ENCODE measurements at places on chromosomes 6 and 20. TPM values are rescaled to one million over a fixed set of nuclear protein-coding genes. Genes with fewer than 3 reads are reported as not detected.
A peak's percentile ranks its signal among the peaks of the same experiment; 100 is the strongest.

DNA sequence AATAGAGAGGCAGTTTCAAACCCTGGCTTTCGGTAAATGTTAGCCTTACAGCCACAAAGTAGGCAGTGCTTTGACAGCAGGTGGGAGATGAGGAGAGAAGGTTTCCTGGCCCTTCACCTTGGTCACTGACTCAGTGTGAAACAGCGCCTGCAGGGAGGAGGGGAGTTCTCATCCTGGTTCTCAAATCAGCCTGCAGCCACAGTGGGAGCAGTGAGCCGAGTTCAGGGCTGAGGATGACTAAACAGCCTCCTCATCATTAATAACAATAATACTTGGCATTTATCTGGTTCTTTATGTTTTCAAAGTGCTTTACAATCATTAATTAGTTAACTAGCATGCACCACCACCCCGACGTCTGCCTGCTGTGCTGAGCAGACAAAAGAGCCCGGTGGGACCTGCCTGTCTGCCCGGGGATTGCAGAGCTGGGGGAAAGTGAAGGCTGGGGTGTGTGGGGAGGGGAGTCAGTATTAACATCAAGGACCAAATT is 59.6 kb downstream of the PRDM1 start:
- DNase-seq: no peak

- DNase-seq: no peak
These were observed 390.9 kb downstream of the MMUT start for GRCh38 chr6:49072146-49072545.

GNRH2 gene
- 2.0 TPM for total RNA-seq

DNA sequence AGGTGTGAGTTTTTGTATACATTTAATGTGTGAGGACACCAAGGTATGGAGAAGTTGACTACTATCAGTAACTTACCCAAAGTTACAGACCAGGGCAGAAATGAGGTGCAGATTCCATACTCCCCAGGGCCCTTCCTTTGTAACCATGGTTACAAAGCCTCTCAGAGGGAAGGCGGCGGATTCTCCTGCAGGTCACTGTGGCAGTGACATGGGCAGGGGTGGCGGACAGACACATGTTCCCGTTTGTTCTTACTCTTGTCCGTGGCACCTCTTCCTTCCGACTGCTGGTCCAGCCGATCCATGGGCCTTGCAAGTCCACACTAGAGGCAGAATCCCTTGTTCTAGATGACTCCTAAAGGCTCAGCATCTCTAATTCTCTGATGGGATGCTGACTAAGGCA is 43.0 kb downstream of the PDYN start:
- DNase-seq: no peak

- DNase-seq: no peak
These were observed 91.2 kb upstream of the EXOC2 start for GRCh38 chr6:783966-784735.

- DNase-seq: no peak
These were observed 597.9 kb downstream of the KHDRBS2 start for GRCh38 chr6:61688165-61688564.

DOK5 gene
- total RNA-seq: not detected

DNA sequence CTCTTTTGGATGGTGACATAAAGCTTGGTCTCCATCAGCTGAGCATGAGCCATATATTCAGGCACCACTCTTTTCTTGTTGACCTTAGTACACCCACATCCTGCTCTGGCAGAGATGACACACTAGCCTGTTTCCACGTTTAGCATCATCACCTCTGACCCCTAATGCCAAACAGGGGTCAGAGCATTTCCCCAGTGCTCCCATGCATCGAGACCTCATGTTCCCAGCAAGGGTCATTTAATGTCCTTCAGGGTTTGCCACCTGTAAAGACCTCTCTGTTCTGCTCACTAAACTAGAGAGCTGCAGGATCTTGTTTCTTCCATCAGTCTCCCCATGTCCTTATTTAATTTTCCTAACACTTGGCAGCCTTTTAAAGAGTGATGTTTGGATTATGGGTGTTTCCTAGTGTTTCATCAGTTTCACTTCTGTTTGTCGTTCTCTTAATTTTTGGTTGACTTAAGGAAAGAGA is 97.5 kb downstream of the AIG1 start:
- no peak for DNase-seq

RARS2 gene
- total RNA-seq: 24.1 TPM

GRCh38 chr6:136980070-136980469 is 58.0 kb downstream of the SLC35D3 start:
- DNase-seq: no peak

- DNase-seq: peak; percentile 16
These were observed 1.0 kb upstream of the DUSP22 start for GRCh38 chr6:291204-291696.

- DNase-seq: no peak
These were observed 45.3 kb upstream of the CNR1 start for GRCh38 chr6:88211446-88211845.

DNA sequence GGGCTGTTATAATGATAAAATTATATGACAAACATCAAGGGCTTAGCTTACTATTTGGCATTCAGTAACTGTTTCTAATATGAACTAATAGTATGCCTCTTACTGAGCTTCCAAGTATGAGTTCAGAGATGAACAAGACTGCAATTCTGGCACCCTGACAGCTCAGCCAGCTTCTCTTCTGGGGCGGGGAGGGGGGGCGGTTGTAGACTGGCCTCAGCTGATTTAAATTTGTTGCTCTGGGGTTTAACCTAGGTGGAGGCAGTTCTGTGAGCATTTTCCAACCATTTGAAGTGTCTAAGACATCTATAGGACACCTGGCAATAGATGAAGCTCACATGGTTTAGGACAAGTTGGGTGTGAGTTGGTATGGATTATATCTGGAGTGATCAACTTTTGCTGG is 401.9 kb downstream of the QKI start:
- DNase-seq: no peak

- DNase-seq: no peak
These were observed 200.0 kb downstream of the ZMYND8 start for GRCh38 chr20:47156301-47157137.

DNA sequence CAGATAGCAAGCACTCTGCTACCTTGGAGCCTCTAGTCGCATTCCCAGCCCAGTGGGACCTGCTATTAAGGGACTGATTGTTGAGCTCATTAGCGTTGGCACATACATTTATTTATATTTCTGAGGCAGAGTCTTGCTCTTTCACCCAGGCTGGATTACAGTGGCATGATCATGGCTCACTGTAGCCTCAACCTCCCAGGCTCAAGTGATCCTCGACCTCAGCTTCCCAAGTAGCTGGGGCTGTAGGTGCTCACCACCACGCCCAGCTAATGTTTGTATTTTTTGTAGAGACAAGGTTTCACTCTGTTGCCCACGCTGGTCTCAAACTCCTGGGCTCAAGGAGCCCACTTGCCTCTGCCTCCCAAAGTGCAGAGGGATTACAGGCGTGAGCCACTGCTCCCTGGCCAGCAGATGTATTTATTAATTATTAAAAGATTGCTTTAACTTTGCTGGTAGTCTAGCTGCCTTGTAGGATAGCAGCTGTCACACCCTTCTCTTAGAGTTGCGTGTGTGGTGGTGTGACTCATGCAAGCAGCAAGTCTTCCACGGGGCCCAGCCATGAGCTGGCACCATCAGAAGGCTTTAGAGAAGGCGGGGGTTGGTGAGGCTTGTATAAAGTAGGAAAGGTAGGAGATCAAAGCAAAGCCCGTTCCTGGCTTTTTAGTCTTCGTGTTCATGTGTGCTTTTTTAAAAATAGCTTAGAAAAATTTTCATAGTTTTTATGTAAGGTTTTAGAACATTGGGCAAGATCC is 16.5 kb downstream of the ACTR5 start:
- peak; percentile 22 for DNase-seq

ARFRP1 gene
- 52.7 TPM for total RNA-seq

GRCh38 chr20:49612127-49612738 is 44.3 kb upstream of the PTGIS start:
- no peak for DNase-seq

BPIFB1 gene
- not detected for total RNA-seq

ID4 gene
- total RNA-seq: not detected

DNA sequence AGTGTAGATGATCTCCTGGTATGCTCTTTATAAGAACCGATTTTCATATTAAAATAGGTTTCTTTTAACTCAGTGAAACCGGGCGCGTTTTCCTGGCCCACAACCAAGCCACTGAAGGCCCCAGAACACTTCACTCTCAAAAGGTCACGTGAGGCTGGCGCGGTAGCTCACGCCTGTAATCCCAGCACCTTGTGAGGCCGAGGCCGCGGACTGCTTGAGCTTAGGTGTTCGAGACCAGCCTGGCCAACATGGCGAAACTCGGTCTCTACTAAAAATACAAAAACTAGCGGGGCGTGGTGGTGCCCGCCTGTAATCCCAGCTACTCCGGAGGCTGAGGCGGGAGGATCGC is 402 bp upstream of the TAF8 start:
- DNase-seq: peak; percentile 46

DNA sequence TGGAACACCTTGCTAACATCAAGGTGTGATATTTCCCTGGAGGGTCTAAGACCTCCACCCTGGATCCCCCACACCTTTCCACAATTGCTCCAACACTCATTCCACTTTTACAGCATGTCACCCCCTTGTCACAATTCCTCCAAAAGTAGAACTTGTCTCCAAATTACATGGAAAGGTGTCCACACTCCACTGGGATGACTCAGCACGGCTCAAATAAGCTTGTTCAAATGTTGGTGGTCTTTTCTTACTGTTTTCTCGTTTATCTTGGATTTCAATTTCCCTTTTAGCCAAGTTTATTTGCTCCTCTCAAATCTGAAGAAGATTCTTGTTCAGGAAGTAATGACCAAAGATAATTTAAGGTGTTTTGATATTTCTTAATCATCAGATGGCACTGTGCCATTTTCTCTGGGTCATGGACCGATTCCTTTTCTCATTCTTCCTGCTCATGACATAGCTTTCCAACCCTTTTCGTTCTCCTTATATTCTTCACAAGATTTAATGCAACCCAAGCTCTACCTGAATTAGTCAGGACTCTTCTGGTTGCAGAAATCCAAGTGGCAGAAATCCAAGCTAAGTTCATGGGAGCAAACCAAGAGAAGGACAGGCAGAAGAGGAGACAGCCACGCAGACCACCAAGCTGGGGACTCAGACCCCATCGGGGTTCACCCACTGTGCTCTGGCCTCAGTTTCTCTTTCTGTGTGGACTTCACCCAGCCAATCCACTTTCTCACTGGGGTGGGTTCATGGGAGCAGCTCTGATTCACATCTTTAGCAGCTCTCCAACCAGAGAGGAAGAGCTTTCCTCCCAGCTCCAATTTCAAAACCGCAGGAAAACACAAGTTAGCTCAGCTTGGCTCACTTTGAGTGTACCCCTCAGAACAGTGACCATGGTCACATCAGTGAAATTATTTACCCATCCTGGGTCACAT is 110.5 kb upstream of the CDYL start:
- DNase-seq: no peak

LAMP5 gene
- not detected for total RNA-seq

GRCh38 chr20:62363920-62364851 is 2.9 kb downstream of the LAMA5 start:
- no peak for DNase-seq

IRAK1BP1 gene
- total RNA-seq: 2.8 TPM

C20orf202 gene
- total RNA-seq: not detected

DNA sequence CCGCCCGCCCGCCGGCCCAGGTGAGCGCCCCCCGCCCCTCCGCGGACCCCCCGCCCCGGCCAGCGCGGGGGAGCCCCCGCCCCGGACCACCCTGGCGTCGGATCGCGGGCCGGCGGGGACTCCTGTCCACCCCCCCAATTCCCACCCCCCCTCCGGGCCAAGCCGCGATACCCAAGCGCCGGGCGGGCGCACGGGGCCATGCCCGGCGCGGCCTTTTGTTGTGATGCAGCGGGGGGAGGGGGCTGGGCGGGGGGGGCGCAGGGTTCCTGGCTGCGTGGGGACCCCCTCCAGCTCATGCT is 245 bp downstream of the SRC start:
- DNase-seq: no peak

DNA sequence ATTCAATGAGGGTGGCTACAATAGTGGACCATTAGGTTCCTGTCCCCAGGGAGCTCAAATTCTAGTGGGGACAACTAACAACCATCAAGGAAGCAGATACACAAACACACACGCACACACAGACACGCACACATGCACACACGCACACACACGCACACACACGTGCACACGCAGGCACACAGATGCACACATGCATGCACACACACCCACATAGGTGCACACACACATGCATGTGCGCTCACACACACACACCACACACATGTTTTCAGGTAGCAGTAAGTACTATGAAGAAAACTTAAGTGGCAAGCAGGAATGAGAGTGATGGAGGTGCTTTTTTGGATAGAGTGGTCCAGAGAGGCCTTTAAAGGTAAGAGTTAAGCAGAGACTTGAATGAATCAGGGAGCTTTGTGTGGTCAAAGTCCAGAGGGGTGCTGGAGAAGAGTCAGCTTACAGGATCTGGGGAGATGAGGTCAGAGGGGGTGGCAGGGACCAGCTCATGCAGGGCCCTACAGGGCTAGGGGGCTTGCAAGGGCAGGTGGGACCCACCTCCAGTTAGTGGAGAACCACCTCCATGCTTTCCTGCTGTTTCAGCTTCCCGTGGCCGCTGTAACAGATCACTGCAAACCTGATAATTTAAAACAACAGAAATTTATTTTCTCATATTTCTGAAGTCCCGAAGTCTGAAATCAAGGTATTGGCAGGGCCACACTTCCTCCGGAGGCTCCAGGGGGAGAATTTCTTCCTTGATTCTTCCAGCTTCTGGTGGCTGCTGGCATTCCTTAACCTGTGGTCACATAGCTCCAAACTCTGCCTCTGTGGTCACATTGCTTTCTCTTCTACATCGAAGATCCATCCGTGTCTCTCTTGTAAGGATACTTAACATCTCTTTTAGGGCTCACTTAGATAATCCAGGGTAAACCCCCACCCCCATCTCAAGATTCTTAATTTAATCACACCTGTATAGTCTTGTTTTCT is 6.9 kb upstream of the NSFL1C start:
- DNase-seq: no peak

DNA sequence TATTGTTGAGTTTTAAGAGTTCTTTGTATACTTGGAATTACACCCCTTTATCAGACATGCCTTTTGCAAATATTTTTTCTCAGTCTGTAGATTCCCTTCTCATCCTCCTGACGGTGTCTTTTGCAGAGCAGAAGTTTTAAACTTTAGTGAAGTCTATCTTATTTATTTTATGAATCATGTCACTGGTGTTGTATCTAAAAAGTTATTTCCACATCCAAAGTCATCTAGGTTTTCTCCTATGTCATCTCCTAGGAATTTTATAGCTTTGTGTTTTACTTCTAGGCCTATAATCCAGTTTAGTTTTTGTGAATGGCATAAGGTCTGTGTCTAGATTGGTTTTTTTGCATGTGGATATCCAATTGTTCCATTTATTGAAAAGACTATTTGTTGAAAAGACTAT is 271.3 kb downstream of the KIF16B start:
- no peak for DNase-seq

ABT1 gene
- total RNA-seq: 27.4 TPM

- DNase-seq: no peak
These were observed 594.8 kb upstream of the ARID1B start for GRCh38 chr6:156182356-156182755.

- DNase-seq: no peak
These were observed 68.0 kb upstream of the INSM1 start for GRCh38 chr20:20299904-20300303.

SLC39A7 gene
- total RNA-seq: 48.5 TPM

All from activated CD4-positive, alpha-beta T cell treated with anti-CD3 and anti-CD28 coated beads, Interleukin-2, amount 10 ng/mL, durations not matched to agents 7 days and 5 days (primary cell).